ENCODE measurements at places on chromosomes 12 and 14.
A peak's percentile ranks its signal among the peaks of the same experiment; 100 is the strongest.

DNA sequence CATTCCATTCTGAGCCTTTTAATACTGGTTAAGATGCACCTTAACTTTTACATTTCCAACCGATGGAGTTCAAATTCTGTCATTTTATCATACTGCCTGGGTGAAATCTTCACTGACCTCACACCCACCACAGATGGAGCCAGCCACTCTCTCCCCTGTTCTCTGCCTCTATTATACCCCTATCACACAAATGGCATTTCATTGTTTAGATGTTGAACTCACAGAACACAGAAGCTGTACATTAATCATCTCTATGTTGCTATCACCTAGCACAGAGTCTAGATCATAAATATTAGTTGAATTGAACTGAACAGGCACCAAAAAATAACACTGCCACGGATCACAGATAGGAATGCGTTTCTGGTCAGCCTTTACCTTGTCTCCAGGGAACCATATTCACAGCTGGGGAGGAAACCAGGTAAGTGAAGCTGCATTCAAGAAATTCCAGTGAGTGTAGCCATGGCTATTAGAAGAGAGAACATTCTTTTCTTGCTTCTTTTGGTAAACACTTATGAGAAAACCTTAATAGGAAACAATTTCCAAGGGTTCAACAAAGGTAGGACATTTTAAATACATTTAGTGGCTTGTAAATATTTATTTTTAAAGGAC, 194.9 kb upstream of the RMST start:
- DNase-seq = no peak

GRCh38 chr12:105888696-105889095, 250.1 kb downstream of the NUAK1 start:
- DNase-seq = peak; percentile 58

DNA sequence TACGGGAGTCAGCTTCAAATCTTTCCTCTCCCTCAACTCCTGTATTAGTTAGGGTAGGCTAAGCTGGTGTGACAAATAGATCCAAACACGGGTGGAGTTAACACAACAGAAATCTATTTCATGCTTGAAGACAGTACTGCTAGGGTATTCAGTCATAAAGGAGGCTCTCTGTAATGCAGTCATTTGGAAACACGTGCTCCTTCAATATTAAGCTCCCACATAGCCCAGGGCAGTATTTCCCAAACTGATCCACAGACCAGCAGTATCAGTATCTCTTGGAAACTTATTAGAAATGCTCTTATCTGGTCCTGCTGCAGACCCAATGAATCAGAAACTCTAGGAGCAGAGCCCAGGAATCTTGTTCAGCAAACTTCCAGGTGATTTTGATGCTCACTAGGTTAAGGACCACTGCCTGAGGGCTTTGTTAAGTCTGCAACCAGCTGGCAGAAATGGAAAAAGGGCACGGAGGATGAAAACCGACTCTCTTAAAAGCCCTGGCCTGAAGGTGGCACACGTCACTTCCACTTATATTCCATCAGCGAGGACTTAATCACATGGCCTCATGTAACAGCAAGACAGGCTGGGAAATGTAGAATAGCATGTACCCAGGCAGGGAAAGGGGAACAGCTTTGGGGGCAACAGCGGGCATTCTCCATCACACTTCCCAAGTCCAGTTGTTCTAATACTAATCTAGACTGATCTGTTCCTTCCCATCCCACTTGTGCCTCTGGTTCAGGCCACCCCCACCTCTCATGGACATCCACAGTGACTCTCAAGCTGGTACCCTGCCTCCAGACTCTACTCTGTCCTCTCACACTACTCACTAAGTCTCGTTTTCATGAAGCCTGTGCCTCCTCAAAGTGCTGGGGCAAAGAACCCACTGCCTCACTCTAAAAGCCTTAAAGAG, 38.2 kb upstream of the RIC8B start:
- no peak for DNase-seq

- DNase-seq = no peak
Observed at GRCh38 chr14:94395282-94395887, 7.0 kb upstream of the SERPINA1 start.

- DNase-seq = no peak
Observed at GRCh38 chr12:121240062-121240420, 30.1 kb downstream of the P2RX4 start.

Data from brain microvascular endothelial cell (primary cell).